ENCODE measurements at places on chromosomes 16 and 17.

DNA sequence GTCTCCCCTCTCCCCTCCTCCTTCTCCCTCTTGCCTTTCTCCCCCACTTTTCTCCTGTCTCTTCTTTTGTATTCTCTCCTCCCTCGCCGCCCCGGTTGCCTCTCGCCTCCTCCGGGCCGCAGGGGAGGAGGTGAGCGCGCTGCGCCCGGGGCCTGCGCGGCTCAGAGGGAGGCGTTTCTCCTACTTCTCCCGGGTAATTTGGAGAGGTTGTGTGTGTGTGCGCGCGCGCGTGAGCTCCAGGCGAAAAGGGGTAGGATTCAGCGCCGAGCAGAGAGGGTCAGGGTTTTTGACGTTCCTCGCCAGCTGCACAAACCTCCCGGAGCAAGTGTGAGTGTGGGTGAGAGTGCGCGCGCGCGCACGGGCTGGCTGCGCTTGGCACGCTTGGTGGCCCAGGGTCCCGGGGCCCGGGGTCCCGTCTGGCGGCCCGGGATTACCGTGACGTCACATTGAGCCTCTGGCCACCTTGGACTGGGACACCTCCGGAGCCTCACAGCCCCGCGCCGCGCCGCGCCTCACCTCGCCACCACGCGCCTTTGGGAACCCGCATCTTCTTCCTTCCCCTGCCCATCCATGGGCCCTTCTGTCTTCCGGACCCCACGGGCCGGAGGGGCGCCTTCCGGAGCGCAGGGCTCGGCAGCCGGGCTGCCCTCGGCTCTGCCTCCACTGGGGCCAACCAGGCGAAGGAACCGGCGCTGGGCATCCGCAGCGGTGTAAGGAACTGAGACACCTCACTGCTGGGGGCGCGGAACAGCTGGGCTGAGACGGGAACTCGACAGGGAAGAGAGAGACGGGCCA is 479 bp downstream of the IRX6 start:
- no peak for DNase-seq

DNA sequence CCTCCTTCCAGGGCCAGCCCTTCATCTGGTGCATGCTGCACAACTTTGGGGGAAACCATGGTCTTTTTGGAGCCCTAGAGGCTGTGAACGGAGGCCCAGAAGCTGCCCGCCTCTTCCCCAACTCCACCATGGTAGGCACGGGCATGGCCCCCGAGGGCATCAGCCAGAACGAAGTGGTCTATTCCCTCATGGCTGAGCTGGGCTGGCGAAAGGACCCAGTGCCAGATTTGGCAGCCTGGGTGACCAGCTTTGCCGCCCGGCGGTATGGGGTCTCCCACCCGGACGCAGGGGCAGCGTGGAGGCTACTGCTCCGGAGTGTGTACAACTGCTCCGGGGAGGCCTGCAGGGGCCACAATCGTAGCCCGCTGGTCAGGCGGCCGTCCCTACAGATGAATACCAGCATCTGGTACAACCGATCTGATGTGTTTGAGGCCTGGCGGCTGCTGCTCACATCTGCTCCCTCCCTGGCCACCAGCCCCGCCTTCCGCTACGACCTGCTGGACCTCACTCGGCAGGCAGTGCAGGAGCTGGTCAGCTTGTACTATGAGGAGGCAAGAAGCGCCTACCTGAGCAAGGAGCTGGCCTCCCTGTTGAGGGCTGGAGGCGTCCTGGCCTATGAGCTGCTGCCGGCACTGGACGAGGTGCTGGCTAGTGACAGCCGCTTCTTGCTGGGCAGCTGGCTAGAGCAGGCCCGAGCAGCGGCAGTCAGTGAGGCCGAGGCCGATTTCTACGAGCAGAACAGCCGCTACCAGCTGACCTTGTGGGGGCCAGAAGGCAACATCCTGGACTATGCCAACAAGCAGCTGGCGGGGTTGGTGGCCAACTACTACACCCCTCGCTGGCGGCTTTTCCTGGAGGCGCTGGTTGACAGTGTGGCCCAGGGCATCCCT is 7.4 kb downstream of the NAGLU start:
- DNase-seq: no peak

DNA sequence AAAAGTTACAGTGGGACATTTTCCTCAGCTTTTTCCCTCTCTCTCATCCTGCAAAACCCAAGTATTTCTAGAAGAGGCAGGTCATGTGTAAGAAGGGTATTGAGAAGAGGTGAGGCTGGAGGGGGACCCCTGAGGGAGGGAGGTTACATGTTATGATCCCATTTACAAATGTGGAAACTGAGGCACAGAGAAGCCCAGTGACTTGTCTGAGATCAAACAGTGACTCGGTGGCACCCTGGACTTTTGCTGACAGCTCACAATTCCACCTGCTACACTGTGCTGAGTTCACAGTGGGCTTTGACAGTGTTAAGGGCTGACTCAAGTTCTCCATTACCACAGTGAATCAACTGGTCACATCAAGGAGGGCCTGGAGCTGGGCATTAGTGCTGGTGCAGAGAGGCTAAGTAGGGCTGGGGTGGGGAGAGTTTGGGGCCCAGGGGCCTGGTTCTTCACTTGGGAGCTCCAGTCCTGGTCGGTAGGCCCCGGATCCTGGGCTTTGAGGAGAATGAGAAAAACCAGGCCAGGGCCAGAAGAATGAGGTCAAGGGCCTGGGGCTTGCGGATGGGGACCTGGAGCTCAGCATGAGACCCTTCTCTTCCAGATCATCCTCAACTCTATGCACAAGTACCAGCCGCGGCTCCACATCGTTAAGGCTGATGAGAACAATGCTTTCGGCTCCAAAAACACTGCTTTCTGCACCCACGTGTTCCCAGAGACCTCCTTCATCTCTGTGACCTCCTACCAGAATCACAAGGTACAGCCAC is 26.0 kb downstream of the TBX4 start:
- no peak for DNase-seq

DNA sequence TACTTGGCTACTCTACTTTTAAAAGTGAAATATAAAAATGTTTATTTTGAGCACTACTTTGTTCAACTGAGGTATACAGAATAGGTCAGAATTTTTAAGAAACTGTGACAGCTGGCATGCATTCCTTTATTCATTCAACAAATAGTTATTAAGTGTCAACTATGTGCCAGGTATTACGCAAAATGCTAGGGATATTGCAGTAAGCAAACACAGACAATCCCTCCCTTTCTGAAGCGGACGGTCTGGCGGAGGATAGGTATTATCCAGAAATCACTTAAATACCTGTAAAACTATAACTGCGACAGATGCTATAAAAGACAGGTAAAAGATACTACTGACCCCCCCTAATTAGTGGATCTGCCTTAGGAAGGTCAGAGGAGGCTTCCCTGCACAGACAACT is 26.1 kb downstream of the METTL16 start:
- DNase-seq: no peak

DNA sequence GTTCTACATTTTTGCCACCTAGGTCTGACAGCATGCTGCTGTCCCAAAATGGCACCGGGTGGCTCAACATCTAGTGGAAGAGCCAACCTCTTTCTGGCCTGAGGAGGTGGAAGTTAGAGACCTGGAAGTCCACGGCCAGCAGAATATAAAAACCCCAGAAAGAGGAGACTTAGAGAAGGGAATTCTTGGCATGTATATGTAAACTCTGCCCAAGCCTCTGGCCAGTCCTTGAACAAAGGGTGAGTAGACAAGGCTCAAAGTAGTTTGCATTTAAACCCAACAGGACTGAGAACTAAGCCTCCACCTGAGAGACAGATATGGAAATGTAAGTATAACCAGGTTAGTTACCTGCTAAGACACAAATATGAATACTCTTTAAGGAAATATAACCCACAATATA is 210.3 kb downstream of the GRIN2A start:
- no peak for DNase-seq

- no peak for DNase-seq
Observed at GRCh38 chr17:65459677-65460347, 101.6 kb downstream of the AXIN2 start.

DNA sequence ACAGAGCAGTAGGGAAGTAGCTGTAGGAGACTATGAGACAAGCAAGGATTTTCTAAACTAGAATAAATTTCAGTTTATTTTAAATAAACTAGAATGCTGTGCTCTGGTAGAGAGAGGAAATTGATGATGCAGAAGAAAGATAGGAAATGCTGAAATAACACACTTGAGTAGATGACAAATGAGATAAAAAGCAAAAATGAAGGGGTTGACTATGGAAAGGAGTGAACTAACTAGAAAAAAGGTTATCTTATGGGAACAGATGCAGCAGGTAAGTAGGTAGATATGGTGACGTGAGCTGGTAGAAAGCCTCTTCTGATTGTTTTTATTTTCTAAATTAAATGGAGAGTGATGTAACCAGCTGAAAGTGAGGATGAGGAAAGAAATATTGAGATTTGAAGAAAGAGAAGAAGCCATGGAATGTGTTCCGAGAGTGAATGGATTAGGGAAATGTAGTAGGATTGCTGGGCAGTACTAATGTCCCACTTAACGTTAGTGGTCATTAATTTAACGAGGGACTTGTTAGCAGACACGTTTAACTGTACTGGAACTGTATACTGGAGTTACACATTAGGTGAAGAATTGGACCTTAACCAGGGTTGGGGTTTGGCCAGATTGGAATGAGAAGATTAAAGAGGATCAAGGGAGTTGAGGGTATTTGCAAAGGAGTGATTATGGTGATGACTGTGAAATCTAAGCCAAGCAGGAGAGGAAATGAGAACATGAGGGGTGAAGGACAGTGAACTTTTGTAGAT is 196.5 kb downstream of the TANC2 start:
- no peak for DNase-seq

DNA sequence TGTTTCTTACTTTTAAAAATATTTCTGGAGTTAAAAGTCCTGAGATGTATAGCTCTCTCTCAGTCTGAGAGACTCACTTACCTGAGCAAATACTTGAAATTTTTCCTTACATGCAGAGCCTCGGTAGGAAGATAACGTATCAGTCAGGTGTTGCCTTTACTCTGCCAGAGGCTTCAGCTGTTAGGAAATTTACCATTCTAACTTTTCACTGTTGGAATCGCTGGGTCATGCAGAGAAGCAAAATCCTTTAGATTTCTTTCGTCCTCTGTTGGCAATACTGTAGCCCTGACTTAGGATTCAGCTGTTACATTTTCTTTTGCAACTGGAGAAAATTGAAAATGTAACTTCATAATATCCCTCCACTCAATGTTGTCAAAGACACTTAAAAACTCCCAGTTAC is 20.0 kb upstream of the KCNJ16 start:
- DNase-seq: no peak

DNA sequence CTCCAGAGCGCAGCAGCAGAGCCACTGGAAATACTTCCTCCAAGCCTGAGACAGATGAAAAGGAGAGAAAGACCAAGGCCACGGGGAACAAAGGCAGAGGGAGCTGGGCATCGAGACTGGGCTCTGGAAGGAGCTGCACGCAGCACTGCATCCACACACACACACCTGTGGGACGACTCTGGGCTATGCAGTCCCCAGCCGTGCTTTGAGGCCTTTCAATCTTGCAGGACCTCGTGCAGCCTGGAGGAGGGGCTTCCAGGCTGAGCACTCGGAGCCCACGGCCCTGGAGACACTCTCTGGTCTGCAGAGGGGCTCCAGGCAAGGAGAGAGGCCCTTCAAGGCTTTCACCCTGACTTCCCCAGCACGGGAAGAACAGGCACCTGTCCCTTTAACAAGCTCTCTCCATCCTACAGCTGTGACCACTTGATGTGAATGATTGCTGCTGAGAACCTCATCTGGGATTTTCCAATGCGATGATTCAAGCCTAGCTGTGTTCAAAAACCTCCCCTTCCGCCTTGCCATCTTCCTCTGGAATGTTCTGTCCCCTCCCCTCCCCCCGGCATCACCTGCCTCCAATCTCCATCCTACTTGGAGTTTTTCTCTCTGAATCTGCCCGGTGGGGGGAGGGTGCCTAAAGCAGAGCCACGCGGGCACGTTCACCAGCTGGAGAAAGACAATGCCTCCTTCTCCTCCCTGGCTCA is 37.5 kb downstream of the RBFOX3 start:
- DNase-seq: no peak

DNA sequence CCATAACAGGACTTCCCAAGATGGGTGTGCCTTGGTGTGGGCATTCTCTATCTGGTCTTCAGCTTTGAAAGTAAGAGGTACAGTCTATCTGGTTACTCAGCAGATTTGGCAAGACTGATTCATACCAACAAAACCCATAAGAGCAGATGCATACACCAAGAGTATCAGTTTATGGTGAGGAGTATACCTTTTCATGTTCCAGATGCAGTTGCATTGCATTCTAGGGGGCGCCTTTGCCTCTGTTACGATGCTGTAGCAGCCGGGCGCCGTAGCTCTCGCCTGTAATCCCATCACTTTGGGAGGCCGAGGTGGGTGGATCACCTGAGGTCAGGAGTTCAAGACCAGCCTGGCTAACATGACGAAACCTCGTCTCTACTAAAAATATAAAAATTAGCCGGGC is 31.1 kb upstream of the CARMIL2 start:
- DNase-seq: peak; percentile 28

DNA sequence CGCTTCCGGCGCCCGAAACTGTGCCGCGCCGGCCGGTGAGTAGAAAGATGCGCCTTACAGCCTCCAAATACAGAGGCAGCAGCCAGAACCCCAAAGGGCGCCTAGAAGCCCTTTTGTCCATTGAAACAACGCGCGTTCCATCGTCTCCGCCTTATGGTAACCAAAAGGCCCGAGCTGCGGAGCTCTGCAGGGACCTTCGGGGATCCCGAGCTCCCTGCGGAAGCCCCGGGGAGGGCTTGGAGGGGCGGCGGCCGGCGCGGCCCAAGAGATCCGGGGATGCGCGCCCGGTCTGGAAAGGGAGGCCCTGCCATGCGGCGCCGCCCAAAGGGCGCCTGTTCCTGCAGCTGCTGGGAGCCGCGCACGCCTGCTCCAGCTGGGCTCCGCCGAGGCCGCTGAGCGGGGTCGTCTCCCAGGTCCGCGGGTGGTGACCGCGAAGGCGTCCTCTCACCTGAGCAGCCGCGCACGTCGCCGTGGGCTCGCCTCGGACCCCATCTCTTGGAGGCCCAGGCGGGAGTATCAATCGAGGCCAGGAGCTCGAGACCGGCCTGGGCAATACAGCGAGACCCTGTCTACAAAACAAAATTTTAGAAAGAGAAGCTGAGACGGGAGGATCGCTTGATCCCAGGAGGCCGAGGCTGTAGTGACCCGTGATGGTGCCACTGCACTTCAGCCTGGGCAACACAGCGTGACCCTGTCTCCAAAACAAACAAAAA is 742 bp upstream of the FBXO31 start:
- DNase-seq: no peak

GRCh38 chr17:30208214-30208613 is 27.3 kb downstream of the SLC6A4 start:
- no peak for DNase-seq

DNA sequence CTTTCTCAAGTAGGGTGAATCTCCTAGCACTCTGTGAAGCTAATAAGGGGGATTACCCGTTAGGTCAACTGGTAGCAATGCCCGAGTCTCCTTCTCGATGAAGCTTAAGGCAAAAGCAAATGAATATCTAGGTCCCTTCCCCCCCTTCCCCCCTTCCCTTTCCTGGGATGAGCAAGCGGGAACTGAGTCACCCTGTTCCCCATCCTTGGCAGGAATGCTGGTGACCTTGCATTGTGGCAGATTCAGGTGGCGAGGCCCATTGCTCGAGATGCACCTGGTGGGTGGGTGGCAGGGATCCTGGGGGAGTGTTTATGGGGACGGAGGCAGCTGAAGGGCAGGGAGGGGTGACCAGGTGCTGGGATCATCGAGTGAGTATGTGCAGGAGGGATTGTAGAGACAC is 7.1 kb downstream of the NXPH3 start:
- no peak for DNase-seq
